ENCODE measurements at places on chromosomes 2 and 18.
A peak's percentile ranks its signal among the peaks of the same experiment; 100 is the strongest.

GRCh38 chr2:207960090-207960489, 65.2 kb downstream of the PLEKHM3 start:
- DNase-seq: no peak

- DNase-seq: no peak
Measured at GRCh38 chr2:241074901-241075540, 27.1 kb downstream of the MTERF4 start.

DNA sequence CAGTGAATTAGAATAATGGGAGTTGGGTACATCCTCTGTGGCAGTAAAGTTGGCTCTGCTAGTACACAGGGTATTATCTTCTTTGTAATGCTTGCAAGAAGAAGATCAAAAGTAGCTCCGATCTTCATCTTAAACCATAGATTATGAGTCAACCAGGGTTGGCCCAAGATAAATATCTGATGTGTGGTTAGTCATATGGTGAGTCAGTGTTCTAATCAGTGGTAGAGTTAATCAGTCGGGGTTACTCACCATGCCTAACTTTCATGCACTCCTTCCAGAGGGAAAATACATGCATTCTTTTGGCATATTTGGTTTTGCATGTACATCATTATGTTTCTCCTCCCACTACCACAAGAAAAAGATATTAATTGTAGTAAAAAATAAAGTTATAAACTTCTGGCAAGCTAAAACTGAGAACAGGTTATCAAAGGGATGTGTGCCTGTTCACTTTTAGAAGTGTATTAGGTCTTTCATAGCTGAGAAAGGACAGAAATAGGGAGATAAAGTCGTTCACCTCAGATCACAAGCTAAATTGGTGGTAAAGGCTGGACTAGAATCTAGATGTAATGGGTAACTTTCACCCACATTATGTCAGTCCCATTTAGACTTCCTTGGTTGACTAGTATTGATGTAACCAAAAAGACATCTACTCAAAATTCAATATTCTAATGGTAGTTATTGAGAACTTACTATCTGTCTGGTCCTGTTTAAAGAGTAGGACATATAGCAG, 684.4 kb downstream of the IRS1 start:
- DNase-seq: no peak

DNA sequence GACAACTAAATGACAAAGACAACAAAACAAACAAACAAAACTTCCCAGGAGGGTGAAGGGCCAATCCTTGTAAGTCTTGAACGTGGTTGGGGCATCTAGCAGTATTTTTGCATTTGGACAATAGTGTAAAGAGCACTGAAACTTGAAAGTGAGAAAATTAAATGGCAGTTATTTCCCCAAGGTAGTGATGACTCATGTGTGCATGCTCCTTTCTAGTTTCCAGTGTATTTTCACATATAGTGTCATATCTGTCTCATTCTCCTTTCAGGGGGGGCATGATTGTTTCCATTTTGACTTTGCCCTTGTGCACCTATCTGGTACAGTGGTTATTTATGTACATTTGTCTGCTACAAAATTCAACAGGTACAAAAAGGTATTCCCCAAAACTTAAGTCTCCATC, 39.5 kb downstream of the CERS6 start:
- DNase-seq: no peak

- no peak for DNase-seq
Measured at GRCh38 chr2:214465363-214466146, 54.7 kb downstream of the VWC2L start.

GRCh38 chr2:61670591-61671501, 132.7 kb upstream of the XPO1 start:
- no peak for DNase-seq

GRCh38 chr18:27839141-27839540, 337.8 kb downstream of the CDH2 start:
- DNase-seq: no peak

GRCh38 chr2:20650393-20650876, 463 bp downstream of the HS1BP3 start:
- peak; percentile 40 for DNase-seq

DNA sequence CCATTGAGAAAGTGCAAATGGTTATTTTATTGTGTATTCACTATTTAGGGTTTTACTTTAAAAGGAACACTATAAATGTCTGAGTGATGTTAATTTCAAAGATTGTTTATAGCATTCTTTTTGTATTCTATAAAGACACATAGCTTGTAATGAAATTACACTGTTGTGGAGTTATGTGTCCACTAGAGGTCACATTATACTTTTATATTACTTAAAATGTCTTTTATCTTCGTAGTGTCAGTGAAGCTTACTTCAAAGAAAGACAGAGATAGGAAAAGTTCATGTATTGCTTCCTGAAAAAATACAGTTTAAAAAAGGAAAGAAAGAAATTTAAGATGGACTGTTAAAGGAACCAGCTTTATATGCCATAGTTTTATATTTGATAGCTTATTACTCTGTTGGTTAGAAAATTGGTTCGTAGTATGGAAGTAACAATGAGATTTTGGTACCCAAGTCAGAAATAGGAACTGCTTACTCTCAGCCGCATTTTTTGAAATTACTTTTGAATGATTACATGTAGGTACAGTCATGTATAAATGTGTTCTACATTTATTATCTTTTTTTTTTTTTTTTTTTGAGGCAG, 20.5 kb downstream of the APLF start:
- no peak for DNase-seq

DNA sequence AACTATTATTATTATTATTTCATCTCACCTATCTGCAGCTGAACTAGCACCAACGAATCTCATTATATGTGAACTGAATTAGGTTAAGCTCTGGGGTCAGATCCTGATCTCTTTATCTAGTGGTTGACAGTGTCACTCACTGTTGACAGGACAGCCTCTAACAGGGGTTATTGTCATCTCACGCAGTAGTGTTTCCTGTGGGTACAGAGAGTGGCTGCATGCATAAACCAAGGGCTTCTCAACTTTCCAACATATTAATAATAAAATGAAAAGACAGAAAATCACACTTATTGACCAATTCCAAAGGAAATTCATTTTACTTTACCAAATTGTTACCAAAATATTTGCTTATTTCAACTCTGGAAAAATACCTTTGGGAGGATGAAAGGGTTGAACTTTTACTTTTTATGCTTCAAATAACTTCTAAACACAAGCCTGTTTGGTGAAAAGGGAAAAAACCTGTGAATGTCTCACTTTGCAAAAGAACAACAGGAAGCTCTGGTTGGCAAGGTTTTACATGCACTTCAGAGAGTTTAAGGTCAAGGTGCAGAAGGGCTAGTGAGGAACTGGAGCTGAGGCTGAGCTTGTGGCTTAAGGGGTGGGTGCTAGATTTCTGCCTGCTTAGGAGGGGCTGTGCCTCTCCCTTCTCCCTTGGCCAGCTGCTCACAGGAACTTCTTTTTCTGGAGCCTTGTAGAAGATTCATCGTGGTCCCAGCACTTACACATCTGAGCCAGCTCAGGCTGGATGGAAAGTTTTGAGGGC, 72.6 kb downstream of the CTAGE1 start:
- DNase-seq: no peak

Measured in activated CD4-positive, CD25-positive, alpha-beta regulatory T cell treated with anti-CD3 and anti-CD28 coated beads, Interleukin-2, amount 50 U/mL, for 72 hours (primary cell).